ENCODE measurements at places on chromosomes 16 and 17. TPM values are rescaled to one million over a fixed set of nuclear protein-coding genes. Genes with fewer than 3 reads are reported as not detected.

- no peak for DNase-seq
Measured at GRCh38 chr17:69228576-69228975, at the start of gene ABCA10. Gene ABCA10 (minus strand): TSS chr17:69228824. CDS start chr17:69225358, 3,466 bp downstream.

DNA sequence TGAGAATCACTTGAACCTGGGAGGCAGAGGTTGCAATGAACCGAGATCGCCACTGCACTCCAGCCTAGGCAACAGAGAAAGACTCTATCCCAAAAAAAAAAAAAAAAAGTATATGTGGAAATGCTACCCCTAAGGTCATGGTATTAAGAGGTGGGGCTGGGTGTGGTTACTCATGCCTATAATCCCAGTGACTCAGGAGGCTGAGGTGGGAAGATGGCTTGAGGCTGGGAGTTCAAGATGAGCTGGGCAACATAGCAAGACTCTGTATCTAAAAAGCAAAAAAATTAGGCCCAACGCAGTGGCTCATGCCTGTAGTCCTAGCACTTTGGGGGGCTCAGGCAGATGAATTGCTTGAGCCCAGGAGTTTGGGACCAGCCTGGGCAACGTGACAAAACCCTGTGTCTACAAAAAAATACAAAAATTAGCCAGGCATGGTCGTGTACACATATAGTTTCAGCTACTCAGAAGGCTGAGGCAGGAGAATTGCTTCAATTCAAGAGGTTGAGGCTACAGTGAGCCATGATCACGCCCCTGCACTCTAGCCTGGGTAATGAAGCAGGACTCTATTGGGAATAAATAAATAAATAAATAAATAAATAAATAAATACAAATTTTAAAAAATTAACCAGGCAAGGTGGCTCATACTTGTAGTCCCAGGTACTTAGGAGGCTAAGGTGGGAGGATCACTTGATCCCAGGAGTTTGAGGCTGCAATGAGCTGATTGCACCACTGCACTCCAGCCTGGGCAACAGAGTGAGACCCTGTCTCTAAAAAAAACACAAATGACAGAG is 32.3 kb upstream of the NUFIP2 start:
- no peak for DNase-seq

Gene CDH3
- not detected for total RNA-seq

GRCh38 chr16:68981971-68982370 is 123.5 kb upstream of the HAS3 start:
- no peak for DNase-seq

- DNase-seq, result no peak
Measured at GRCh38 chr17:19610311-19610710, 38.2 kb upstream of the ALDH3A2 start.

- DNase-seq, result no peak
Measured at GRCh38 chr16:74902161-74902560, 82.8 kb downstream of the WDR59 start.

- no peak for DNase-seq
Measured at GRCh38 chr17:63774141-63774968, at the start of gene DDX42. Gene DDX42 (plus strand): TSS chr17:63774170. CDS start chr17:63787050, 12,880 bp downstream.

Gene ADAM11
- 0.18 TPM for total RNA-seq
